Globus pallidus (tissue), 1 donor: ENCODE measurements at places on chromosomes 1 and 21.

DNA sequence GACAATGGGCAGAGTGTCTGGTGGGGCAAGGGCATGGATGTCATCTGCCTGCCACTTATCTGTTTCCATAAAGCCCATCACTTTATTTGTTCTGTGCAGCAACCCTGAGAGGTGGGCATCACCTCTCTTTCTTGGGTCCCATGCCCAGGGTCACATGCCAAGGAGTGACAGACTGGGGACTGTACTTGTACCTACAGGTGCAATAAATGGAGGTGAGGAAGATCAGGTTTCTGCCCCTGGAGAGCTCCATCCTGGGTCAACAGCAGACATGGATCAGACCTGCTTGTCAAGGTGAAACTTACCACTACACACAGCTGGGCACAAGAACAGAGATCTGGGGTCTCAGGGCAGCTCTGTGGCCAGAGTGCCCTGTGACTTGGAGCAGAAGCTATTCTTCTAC lies 18.4 kb upstream of the PRDM16 start:
- DNase-seq, result no peak

DNA sequence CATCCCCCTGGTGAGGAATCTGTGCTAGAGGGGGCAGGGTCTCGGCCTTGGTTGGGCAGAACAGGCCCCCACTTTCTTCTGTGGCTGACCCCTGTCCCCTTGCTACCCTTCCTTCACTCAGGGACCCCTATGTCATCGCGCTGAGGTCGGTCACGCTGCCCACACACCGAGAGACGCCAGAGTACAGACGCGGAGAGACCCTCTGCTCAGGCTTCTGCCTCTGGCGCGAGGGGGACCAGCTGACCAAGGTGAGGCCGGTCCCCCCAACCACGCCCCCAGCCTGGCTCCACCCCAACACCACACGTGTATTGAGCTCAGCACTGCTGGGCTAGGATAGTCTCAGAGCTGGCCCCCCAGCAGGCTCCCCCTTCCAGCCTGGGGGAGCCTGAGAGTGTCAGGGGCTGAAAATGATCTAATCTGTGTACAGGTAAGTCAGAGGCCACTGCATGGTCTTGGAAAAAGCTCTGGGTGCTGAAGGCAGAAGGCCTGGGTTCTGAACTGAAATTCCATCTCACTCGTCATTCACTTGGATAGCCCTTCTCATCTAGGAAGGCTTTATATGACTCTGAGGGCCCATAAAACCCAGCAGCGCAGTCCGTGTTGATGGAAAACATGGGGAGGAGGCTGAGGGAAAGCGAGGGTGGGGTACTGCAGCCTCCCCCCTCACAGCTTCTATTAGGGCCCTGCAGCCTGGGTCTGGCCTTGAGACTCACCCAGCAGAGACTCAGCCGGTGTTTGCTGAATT lies 15.3 kb downstream of the FAM151A start:
- DNase-seq, result no peak

DNA sequence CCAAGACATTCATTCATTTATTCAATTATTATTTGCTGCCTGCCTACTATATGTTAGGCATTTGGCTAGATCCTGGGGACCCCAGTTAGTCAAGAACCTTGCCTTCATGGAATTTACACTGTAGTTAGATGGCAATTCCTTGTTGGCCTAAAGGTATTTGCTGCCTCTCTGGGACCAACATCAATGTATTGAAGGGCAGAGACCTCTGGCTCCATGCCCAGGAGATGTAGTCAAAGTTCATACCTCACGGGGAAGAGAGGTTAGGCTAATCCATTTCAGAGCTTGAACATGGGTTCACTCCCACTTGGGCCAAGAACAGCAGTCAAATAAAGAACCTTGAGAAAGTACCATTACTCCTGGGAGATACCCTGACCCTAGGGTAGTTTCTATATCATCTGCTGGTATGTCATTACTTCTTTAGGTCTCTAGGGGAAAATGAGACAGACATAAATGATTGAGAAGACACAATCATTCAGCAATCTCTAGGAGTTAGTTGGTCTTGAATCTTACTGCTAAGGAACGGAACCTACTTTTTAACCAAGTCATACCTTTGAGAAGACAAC lies 32.0 kb downstream of the SORT1 start:
- DNase-seq, result no peak

DNA sequence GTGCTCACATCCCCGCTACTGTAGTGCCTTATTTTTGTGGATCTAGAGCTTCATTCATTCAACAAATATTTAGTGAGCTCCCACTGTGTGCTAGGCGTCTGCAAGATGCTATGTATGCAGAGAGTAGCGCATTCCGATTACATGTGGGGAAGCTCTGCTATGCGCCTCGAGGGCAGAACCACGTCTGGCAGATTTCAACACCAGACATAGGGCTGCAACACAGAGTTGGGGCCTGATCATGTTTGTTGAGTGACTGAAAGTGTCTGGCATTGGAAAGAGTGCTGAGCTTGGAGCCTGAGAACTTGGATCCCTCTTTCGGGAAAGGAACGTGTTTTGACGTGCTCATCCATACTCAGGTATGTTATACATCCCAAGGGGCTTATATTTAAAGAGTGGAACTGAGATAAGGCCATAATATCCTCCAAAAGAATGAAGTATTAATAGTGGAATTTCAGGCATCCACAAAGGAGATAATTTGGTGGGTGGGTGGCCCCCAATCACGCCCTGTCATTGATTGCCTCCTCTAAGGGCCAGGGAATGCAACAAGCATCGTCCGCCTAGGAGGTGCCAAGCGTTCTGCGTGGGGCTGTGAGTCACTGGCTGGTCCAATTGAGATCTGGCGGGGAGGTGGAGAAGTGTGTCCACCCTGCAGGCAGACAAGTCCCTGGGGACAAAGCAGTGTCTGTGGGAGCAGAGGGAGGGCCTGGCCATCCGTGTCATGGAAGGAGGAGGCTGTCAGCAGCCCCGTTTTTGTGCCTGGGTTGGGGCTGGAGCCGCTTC lies 62.8 kb upstream of the ZBTB40 start:
- DNase-seq, result no peak

DNA sequence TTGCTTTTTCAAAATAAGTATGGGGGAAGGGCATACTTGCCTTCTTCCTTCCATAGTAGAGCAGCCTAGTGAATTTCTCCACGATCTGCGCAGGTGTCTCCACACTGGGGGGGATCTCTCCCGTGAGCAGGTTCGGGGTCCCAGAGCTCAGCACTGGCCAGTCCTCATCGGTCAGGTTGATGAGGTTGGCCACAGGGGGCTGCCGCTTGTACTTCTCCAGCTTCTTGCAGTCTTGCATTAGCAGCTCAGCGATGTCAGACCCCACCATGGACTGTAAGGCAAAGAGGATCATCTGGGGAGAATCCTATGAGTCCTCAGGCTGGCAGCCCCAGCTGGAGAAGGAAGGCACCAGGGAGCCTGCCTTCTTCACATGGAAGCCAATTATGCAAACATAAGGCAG lies 11.8 kb downstream of the SEC16B start:
- no peak for DNase-seq

GRCh38 chr1:168161459-168161858 lies 17.3 kb upstream of the TIPRL start:
- no peak for DNase-seq

GRCh38 chr1:43058056-43058455 lies 99.4 kb upstream of the SLC2A1 start:
- DNase-seq, result no peak

GRCh38 chr1:109535481-109535880 lies 4.2 kb upstream of the GPR61 start:
- DNase-seq, result no peak

DNA sequence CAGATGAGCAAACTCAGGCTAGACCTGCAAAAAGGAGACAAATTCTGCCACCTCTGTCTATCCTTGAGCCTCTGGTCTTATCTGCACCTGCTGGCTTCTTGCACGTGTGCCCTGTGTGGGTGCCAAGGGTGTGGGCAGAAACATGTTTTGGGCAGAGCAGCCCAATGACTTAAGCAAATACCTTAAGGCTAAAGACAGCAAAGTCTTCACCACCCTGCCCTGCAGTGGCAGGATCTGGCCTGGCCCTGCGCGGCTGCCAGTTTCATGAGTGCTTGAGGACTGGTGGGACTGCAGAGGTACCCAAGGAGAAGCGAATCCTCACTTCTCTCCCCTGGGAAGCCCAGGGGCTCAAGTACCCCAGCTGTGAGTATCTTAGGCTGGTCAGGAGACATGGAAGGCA lies 3.8 kb upstream of the SLC26A9 start:
- no peak for DNase-seq

DNA sequence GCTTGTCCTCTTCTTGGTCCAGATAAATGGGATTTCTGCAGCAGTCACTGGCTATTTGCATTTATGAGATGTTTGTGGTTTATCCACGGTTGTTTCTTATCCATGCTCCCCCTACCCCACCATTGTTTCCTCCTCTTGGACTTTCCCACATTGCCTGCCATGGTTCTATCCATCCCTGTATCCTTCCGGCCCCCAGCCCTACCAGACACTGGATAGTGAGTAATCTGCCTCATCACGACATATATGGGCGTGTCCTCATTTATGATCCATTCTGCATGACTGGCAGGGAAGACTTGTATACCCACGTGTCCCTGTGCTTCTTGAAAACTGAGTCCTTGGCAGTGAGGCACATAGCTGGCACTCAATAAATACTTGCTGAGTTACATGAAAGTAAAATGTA lies 40.1 kb downstream of the CACNA1S start:
- DNase-seq, result no peak

- no peak for DNase-seq
Measured at GRCh38 chr1:225921734-225922709, 2.0 kb downstream of the PYCR2 start.

DNA sequence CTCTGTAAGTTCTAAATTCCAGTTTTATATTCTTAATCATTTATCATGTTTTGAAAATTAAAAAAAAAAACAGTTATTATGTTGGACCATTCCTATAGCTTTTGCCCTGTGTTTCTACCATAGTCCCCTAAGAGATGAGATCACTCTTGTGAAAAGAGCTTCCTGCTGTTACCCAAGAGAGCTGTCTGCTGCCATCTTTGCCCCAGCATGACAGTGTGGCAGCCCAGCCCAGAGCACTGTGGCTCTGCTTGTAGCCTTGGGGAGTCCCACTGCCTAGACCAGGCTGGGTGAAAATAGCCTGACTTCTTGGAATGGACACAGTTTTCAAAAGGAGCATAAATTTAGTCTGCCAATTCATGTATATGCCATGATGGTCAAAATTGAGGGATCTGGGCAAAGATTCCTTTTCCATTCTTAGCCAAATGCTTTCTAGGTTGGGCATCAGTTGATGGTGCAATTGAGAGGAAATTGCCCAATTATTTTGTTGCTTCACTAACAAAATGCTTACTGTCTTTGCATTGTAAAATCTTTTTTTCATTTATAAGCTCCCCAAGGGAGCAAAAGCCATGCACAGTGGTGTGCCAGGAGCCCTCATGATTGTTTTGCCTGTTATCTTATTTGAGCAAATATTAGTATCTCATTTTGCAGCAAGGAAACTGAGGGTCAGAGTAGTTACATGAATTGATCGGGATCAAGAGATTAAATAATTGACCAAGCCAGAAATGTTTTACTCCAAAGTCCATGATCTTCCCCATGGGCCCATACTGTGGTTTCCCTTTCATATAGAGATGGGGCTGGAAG lies 72.8 kb downstream of the ETS2 start:
- DNase-seq, result no peak

DNA sequence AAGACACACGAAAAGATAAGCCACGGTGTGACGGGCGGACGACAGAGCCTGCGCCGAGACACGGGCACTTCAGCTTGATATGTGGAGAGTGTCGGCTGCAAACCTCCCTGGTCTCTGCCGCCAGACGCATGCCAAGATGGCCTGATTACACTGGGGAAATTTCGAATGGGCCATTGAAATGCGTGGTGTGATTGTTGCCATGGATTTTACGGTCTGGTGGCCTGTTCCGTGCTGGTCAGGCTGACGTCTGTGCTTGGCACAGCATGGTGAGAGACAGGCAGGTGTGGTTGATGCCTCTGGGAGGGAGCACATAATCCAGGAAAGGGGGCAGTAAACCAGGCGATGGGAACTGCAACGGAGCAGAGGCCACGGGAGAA lies 105.6 kb upstream of the TMPRSS2 start:
- DNase-seq, result no peak

DNA sequence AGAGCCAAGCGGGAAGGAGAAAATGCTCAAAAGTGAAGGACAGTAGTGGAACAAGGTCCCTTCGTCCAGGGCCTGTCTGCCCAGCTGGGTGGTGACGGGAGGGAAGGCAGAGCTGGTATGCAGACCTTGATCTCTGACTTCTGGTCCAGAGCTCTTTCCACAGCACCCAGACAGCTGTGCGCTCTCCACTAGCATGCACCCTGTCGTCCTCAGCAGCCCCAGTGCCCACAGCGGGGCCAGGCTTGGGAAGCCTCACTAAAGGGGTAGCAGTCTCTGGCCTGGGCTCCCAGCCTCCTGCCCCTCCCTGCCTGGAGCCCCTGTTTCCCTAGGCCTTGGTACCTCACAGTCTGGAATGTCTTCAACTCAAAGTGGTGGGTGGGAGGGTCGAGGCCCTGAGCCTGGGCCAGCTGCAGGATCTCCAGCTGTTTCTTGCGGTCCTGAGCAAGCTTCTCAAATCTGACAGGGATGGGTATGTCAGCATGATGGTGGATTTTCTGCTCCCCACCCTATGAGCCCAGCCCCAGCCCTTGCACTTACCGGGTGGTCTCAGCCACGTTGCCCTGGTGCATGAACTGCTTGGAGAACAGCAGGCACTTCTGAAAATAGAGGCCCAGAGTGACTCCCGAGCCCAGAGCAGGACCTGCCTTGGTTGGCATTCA lies 10.0 kb downstream of the CC2D1B start:
- DNase-seq, result no peak

GRCh38 chr1:150160964-150161621 lies 11.4 kb downstream of the PLEKHO1 start:
- no peak for DNase-seq

- DNase-seq, result no peak
Measured at GRCh38 chr1:228219245-228219961, 11.6 kb downstream of the OBSCN start.

DNA sequence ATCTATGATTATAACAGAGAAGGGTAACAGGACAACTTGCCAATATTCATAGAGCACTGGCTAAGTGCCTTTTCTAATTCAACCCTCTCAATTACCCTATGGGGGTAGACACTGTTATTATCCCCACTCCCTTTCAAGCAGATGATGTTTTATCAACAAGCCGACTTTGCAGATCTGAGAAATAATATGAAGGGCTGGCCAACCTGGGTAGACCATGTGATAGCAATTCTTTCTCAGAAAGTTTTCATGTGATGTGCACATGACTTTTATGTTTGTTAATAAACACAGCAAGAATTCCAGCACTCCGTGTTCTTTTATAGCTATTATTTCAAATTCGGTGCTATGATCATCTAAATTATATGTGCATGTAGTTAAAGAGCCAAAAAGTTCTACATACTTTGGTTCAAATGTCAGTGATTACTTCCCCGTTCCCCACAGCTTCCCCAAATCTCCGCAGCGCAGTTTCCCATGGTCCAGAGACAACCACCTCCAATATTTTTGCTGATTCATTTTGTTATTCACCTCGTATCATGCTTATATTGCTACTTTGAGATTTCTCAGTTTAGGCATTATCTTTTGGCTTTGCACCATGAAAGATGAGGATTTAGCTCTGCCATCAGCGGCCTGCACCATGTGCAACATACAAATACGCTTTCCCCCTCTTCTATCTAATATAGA lies 96.7 kb upstream of the GADD45A start:
- no peak for DNase-seq
